ENCODE measurements at places on chromosomes 1 and 21.

- no peak for DNase-seq
Measured at GRCh38 chr21:26883768-26884167, 38.6 kb upstream of the ADAMTS1 start.

DNA sequence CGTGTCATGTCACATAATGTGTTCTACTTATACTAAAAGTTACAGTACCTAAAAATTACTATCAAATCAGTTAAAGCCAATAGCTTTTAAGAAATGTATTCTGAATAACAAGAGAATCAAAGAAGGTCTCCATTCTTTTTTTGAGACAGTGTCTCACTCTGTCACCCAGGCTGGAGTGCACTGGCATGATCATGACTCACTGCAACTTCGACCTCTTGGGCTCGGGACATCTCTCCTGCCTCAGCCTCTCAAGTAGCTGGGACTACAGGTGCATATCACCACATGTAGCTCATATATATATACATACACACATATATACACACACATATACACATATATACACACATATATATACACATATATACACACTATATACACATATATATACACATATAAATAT is 20.1 kb downstream of the COP1 start:
- DNase-seq: no peak

DNA sequence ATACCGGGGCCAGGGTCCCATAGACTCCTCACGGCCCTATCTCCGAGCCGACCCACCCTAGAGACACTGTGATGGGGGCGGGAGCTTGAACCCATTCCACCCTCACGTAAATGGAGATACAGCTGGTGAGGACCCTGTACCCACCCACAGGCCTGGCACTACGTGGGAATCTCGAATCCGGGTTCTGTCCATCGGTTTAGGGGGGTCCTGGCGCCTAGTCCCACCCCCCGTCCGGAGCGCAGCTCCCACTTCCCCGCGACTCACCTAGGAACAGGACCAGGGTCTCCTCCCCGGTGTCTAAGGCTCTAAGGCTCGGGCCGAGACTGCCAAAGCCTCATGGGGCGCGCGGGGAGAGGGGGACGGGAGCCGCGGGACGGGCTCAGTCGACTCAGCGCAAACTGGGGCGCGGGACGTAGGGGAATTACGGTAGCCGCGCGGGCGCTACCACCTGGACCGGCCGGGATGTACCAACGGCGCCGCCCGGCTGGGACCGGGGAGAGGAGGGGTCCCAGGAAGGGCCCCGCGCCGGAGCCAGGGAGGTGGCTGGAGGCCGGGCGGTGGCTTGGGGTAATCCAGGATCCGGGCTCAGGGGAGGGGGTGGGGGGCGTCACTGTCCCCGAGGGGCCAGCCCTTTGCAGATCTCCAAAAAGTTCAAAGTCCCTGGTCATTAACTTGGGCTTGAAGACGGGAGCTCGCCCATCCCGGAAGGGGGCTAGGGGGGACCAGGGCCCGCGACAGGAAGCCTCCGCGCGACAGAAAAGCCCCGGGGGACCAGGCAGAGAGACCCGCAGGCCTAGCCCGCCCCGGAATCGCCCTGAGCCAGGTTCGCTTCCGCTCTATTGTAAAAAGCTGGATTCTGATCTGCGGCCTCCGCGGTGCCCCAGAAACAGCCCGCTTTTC is 1.0 kb downstream of the PLEKHG5 start:
- DNase-seq: no peak

DNA sequence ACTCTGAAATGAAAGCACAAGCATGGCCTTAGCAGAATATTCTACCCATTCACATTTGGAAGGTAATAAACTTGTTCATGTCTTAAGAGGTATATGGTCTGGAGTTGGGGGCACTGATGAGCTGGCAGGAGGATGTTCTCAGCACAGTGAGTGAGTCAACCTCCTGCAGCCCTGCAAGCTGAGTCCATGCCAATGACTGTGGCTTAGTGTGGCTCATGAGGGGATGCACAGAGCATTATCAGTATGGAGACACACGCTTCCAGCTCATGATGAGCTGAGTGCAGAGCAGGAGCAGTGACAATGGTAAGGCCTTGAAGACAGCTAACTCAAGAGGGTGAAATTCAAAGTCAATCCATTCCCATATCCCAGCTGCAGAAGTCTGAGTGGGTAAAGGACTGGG is 102.3 kb downstream of the TNFSF18 start:
- no peak for DNase-seq

- DNase-seq: no peak
Measured at GRCh38 chr1:245007852-245008251, 143.5 kb upstream of the HNRNPU start.

GRCh38 chr1:19257178-19257914 is 5.7 kb downstream of the MRTO4 start:
- no peak for DNase-seq

DNA sequence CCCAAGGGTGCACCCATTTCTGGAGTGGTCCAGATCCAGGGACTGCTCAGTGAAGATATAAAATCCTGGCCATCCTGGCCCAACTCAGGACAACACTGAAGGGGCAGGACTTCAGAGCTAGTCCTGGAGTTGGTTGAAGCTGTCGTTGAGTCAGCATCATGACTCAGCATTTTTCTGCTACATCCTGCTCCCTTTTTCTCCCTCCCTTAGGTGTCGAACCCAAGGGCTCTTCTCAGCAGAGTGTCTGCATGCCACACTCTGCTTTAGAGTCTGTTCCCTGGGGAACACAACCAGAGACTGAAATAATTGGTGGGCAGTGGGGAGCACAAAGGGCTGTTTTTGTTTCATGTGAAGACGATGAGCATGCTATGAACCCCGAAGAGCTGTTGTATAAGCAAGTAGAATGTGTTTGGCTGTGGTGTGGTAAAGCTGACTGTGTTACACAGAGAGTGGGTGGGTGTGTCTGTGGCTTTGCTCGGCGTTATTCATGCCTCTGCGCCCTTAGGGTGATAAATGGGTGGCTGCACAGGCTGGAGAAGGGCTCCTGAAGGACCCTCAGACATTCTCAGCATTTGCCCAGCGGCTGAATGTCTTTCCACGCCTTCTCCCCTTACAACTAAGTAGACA is 167.2 kb downstream of the CYYR1 start:
- DNase-seq: peak; percentile 18

GRCh38 chr1:3695326-3696217 is 43.3 kb downstream of the TP73 start:
- DNase-seq: peak; percentile 38

- DNase-seq: no peak
Measured at GRCh38 chr1:188043536-188044245, 1214.9 kb downstream of the PLA2G4A start.

DNA sequence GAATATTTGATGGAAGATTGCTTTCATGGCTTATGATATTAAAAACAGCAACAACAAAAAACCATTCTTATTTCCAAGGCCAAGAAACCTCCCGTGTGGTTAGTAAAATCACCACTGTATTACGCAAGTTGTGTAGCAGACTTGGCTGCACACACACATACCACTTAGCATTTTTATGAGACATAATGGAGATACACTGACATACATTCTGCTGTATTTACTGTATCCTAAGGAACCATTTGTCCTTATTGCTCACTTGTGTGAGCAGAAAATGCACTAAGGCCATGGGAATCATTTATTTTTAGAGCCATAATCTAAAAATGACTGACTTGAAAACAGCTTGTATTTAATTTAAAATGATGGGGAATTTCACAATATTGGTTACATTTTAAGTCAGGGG is 584 bp upstream of the C1orf141 start:
- peak; percentile 9 for DNase-seq

DNA sequence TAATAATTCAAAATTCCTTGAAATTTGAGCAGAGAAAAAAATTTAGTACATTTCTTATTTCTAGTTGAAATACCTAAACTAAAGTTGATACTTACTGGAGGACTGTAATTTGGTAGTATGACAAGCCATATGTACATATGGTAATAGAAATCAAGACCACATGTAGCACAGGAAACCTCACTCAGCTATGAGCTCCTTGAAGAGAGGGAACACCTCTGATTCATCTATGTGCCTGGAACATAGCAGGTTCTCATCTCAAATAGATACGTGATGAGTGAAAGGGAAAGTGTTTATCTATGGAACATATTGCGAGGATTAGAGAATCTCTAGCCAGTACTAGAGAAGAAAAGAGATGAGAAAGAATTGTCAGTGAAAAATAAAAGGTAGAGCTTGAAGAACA is 47.9 kb upstream of the GNG4 start:
- DNase-seq: no peak

DNA sequence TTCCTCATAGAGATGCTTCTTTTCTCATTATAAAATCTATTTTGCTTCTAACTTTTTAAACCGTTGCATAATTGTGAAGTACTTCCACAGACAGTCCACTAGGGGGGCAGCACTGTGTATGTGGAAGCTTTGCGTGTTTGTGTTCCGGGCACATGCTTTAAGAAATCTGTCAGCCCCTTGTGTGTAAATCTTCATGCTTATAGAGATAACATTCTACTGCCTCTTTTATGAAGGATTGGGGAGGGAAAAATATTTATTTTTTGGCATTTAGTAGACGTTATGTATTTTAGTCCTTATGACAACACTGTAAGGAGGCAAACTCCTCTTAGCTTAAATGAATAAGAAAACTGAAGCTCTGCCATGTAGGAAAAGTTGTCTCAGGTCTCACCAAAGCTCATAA is 157.3 kb upstream of the PTGFR start:
- peak; percentile 23 for DNase-seq

DNA sequence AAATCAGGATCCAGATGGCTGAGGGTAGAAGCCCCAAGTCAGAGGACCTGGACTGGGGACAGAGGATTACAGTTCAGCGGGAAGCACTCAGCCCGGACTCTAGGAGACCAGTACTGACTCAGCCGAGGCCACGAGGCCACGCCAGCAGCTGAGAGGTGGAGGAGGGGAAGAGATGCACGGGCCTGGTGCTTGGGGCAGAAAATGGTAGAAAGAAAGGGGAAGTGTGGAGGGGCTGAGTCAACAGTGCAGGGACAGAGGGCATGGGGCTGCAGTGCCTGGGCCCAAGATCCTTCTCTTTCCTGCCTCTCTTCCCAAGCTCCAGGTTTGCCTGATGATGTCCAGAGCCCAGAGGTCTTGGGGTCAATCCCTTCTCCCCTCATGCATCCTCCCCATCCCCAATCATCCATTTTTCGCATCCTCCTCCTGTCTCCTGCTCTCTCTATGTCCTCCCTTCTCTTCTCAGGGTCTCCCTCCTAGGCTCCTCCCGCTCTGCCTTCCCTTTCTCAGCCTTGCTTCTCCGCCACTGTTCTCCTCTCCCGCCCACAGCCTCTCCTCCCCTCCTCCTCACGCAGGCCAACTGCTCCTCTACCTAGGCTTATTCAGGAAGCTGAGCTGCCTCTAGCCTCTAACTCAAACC is 7.7 kb downstream of the ARHGEF2 start:
- DNase-seq: peak; percentile 96

GRCh38 chr1:14094611-14095400 is 394.8 kb downstream of the PRDM2 start:
- no peak for DNase-seq

DNA sequence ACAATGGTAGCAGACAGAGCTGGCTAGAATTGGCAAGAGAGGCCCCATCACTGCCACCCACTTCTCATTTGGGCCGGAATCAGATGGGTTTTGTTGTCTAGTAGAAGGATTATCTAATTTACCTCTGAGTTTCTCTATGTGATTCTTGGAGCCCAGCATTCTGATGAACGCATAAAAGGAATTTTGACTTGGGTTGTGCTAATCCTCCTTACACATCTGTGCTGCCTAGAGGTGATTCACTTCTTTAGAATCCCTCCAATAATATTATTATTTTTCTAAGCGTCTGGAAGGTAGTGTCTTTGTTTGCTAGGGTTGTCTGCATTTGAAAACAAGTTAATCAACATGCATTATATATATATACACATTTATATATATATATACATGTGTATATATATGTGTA is 118.1 kb downstream of the RUNX1 start:
- no peak for DNase-seq

GRCh38 chr1:41475859-41476567 is 8.5 kb downstream of the EDN2 start:
- no peak for DNase-seq

GRCh38 chr1:74426208-74426937 is 86.0 kb downstream of the LRRC53 start:
- DNase-seq: no peak

GRCh38 chr1:40315795-40316594 is 1.1 kb downstream of the COL9A2 start:
- DNase-seq: no peak

- no peak for DNase-seq
Measured at GRCh38 chr21:45952974-45953373, 28.6 kb upstream of the COL6A1 start.

DNA sequence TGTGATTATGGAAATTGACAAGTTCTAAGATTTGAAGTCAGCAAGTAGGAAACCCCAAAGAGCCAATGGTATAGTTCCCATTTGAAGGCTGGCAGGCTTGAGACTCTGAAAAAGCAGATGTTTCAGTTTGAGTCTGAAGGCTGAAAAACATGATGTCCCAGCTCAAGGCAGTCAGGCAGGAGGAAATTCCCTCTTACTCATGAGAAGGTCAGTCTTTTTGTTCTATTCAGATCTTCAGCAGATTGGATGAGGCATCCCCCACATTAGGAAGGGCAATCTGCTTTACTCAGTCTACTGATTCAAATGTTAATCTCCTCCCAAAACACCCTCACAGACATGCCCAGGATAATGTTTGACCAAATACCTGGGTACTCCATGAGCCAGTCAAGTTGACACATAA is 372.5 kb upstream of the ST6GALNAC5 start:
- DNase-seq: no peak

DNA sequence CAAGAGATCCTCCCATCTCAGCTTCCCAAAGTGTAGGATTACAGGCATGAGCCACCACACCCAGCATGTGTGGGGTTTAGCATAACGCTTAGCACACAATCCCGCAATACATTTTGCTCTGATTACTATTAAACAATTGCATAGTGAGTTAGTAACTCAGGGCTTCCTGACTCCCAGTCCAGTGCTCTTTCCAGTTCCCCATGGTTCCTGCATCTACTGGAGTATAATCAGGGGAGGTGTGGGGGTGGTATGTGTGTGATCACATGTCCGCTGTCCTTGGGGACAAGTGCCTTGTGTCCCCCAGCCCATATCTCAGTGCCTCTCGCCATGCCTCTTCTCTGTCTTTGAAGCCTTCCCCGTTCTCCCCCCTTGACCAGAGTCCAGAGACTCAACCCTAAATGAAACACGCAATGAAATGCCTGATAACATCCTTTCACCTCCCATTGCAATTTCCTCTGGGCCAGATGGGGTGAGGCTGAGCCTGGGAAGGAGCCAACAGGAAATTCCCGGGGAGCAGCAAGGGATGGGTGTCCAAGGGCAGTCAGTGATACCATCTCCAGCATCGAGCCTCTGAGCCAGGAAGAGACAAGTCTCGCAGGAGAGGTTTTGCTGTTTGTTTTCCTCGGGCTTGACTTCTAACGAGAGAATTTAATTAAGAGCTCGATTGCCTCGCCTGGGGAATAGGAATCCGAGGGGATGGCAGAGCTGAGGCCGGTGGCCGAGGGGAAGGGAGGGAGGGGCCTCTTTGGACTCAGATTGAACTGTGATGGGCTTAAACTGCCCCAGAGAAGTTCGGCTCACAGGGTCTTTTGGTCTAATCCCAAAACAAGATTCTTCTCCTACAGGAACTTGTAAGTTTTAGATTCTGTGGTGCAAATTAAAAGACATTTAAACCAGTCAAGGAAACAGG is 7.7 kb upstream of the HTR1D start:
- DNase-seq: no peak
